ENCODE measurements at places on chromosomes 5 and 9.

DNA sequence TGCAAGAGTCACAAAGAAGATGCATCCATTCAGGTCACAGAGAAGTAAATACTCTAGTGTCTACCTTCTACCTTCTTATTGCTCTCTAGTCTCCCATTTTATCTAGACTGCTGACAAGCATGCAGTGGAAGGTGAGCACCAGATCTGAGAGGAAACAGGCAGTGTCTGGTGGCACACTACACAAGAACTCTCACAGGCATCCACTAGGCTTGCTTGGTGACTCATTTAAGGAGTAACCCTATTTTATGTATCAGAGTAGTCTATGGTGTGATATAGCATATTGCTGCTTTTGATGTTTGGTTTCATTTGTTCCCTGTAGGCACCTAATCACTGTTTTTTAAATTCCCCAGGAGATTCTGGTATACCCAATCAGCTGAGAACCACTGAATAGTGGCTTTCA lies 1.6 kb upstream of the THBS4 start:
- DNase-seq = no peak

GRCh38 chr9:17219261-17219660 lies 84.4 kb downstream of the CNTLN start:
- no peak for DNase-seq

- DNase-seq = no peak
Observed at GRCh38 chr9:14309403-14309802, 4.5 kb downstream of the NFIB start.

GRCh38 chr9:108663422-108663821 lies 192.4 kb downstream of the ACTL7B start:
- DNase-seq = no peak

DNA sequence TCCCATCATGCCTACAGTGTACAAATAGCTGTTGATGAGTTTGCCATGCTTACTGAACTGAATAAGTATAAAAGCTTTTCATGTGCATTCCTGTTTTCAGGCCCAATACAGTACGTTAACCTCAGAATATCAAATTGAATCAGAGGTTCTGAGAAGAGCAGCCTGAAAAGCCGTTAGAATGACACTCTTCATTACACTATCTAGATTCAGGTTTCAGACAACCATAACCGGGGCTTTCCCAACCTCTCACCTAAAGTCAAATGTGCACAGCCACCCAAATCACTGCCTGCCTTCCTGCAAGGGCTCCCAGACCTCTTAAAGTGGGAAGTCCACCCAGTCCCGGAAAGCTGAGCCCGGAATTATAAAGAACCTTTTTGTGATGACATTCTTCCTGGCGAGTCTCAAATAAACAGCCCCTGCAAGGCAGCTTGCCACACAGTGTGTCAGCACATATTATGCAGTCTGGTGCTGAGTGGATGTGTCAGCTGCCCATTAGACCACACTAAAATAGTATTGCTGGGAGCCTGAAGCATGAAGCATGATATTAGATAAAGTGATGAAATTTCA lies 245.8 kb downstream of the TLE4 start:
- no peak for DNase-seq

- peak; percentile 2 for DNase-seq
Observed at GRCh38 chr9:99105152-99106043, 485 bp downstream of the TGFBR1 start.

DNA sequence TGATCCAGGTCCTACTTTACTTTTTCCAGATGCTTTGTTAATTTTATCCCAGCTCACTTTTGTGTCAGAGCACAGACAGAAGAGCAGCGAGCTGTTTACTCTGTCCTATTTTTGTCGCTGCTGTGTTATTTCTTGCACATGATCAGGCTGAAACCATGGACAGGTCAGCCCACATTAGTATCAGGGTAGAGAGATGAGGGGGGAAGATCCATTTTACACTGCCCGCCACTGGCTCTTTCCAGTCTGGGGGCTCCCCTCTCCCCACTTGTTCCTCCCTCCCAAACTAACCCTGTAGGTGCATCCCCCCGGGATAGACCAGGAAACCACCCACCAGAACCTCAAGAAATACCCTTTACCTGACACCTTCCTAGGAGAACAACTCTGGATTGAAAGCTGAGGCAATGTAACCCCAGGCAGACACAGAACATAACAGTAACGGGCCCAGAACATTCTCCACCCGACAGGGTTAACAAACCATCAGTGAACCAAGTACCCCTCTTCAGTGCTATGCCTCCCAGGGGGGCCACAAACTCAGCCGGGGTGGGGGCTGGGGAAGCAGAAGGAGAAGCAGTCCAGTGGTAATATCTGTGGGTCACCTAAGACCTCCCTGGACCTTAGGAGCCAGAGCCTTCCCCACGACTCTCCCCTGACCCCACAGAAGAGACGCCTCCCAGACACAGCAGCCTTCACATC lies 10.3 kb downstream of the VDAC1 start:
- no peak for DNase-seq

GRCh38 chr9:103377667-103378066 lies 382.5 kb downstream of the CYLC2 start:
- no peak for DNase-seq

DNA sequence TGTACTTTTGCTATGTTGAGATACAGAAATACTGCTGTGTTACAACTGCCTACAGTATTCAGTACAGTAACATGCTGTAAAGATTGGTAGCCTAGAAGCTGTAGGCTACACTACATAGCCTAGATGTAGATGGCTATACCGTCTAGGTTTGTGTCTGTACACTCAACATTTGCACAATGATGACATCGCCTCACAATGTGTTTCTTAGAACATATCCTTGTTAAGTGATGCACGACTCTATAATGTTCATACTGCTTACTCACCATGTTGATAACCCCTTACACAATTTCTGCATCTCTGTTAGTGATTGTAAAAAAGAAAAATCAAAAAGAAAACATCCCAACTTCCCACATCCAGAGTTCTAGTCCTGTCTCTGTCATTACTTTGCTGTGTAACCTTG lies 450.0 kb downstream of the CCDC171 start:
- DNase-seq = no peak

DNA sequence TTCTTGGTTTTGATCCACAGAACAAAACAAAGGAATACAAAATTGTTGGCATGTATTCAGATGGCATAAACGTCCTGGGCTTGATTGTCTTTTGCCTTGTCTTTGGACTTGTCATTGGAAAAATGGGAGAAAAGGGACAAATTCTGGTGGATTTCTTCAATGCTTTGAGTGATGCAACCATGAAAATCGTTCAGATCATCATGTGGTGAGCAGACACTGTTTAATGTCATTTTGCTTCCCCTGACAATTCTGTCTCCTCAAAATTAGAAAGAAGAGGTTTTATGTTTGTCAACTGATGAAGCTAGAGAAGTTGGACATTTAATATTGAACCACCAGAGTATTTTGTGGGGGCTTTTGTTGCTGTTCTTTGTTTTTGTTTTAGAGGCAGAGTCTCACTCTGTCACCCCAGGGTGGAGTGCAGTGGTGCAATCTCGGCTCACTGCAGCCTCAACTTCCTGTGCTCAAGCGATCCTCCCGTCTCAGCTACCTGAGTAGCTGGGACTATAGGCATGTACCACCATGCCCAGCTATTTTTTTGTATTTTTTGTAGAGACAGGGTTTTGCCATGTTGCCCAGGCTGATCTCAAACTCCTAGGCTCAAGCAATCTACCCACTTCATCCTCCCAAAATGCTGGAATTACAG lies 82.0 kb downstream of the SLC1A1 start:
- DNase-seq = no peak

- DNase-seq = no peak
Observed at GRCh38 chr5:81924442-81924841, 47.4 kb upstream of the ATG10 start.

DNA sequence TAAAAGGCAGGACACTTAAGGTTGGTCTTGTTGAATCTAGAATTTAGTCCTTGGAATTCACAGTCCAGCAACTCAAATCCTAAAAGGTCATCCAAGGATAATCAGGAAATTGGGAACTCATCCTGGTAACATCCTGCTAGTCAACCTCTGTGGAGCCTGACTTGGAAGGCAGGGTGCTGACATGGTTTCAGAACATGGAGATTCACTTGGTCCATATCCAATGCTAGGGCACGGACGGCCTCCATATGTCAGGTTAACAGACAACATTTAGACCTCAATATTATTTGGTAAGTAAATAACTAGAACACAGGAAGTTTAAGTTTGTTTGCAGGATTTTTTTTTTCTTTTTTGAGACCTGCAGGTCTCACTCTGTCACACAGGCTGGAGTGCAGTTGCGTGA lies 783 bp upstream of the DNAH5 start:
- DNase-seq = no peak

- no peak for DNase-seq
Observed at GRCh38 chr9:90861826-90862740, 60.5 kb downstream of the SYK start.

- DNase-seq = no peak
Observed at GRCh38 chr5:137078171-137078665, 420.9 kb downstream of the SPOCK1 start.

- no peak for DNase-seq
Observed at GRCh38 chr9:137201205-137201868, 796 bp upstream of the TPRN start.

DNA sequence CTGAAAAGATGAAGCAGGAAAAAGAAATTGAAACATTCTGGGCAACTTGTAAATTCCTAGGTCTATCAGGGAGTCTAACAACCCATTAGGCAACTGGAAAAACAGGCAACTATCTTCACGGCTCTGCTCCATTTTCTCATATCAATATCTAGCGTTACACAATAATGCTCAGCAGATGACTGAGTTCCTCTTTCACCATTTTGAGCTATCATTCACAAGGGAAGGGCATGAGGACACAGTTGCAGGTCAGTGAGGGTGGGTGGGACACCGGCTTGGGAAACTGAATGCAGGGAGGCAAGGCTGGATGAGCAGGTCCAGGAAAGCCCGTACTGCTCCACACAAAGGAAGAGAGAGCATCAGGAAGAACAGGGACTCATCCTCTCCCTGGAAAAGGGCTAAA lies 67.0 kb downstream of the FRMD3 start:
- no peak for DNase-seq

DNA sequence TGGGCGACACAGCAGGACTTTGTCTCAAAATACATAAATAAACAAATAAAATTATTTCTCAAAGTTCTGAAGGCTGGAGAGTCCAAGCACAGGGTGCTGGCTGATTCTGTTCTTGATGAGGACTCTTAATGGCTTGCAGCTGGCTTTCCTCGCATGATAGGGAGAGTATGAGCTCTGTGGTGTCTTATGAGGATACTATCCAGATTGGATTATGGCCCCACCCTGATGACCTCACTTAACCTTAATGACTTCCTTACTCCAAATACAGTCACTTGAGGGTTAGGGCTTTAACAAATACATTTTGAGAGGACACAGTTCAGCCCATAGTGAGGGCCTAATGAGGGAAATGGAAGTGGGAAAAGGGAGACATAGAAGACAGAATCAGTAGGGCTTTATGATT lies 87.7 kb downstream of the FOCAD start:
- DNase-seq = no peak

DNA sequence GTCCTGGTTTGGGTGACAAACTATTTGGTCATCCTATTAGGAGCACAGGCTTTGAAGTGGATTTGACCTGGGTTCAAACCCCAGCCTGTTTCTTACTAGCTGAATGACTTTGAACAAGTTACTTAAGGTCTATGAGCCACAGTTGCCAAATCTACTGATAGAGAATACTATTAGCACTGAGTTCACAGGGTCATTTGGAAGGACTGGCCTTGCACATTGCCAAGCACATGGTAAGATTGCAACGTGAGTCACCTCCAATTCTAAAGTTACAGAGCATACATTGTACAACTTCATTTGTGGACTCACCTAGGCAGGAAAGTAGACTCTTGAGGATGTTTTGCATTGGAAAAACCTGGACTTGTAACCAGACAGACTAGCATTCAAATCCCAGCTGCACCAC lies 38.9 kb downstream of the MFAP3 start:
- DNase-seq = no peak

DNA sequence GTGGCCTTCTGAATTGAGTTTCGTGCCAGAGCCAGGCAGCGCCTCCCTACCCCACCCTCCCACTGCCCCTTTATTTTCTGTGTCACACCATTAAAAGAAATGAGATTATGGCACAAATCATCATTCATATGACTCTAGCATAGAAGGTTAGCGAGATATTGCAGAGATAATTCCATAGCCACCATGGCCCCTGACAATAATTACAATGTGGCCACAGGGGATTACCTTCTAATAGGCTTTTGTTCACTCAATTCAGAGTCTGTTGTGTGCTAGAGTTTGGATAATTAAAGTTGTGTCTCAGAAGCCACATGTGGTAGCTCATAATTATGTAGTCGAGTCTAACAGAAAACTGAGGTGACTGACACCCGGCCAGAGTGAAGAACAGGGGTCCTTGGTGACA lies 428.1 kb downstream of the ARHGEF28 start:
- DNase-seq = no peak

- DNase-seq = no peak
Observed at GRCh38 chr5:172171118-172171517, 16.9 kb downstream of the STK10 start.

DNA sequence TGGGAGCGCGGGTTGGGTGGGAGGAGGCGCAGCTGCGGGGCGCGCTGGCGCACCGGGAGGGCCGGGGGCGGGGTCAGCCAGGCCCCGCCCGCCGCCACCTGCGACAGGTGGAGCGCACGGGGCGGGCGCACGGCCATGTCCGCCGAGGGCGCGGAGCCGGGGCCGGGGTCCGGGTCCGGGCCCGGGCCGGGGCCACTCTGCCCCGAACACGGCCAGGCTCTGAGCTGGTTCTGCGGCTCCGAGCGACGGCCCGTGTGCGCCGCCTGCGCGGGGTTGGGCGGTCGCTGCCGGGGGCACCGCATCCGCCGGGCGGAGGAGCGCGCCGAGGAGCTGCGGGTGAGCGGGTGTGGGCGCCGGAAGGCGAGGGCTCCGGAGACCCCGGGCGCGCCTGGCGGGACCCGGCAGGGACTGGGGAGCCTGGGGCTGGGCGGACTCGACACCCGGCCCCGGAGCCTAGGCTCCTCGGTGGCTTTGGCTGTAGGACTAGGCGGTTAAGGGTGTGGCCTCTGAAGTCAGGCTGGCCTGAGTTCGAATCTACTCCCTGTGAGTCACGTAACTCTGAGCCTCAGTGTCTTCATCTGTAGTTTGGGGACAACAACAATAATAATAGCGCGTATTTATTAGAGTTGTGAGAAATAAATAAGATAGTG lies at the start of gene BSPRY:
BSPRY (plus strand) TSS at position 97 of the 650 bp plus-strand sequence; CDS start at position 136, 39 bp downstream.
- no peak for DNase-seq

DNA sequence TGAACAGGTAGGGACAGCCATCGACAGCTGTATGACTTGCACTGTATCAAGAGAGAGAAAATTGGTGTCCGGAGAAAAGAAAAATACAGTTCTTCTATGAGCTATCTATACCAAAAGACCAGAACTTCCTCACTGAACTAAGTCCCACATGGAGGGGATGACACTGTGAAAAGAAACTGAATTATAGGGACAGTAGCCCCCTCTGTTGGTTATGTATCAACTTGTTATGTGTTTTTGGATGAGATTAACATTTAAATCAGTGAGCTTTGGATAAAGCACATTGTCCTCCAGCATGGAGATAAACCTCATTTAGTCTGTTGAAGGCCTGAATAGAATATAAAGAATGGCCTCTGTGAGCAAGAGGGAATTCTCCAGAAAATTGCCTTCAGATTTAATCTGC lies 176.6 kb upstream of the SH3GL2 start:
- DNase-seq = no peak

- no peak for DNase-seq
Observed at GRCh38 chr9:129458155-129458661, 162.7 kb downstream of the C9orf50 start.
